NCI-H1105 treated with DMSO at 0.1 percent for 48 hours (cell line): ENCODE measurements at places on chromosomes 7 and 10.
A peak's percentile ranks its signal among the peaks of the same experiment; 100 is the strongest.

- no peak for DNase-seq
Measured at GRCh38 chr7:41702635-41703371, at the start of gene INHBA. INHBA (minus strand) TSS chr7:41703090; CDS start chr7:41700374, 2,716 bp downstream.

- no peak for DNase-seq
Measured at GRCh38 chr7:1597066-1597760, 27.4 kb upstream of the PSMG3 start.

DNA sequence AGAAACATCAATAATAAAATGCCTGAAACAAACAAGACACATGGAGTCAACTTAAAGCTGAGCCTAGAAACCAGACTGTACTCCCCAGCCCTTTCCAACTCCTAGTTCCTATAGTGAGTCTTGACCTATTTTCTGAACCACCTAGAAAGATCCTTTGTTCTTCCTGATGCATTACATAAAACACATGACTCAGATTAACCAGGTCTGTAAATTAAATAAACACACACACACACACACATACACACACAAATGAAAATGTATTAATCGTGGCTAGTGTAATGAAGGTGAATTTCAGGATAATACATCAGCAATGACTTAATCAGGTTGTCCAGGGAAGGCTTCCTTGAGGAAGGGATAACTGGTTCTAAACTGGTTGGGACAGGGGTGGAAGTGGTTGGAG is 104.7 kb downstream of the ST8SIA6 start:
- no peak for DNase-seq

- DNase-seq, result no peak
Measured at GRCh38 chr7:24442170-24442777, 131.0 kb upstream of the PALS2 start.

DNA sequence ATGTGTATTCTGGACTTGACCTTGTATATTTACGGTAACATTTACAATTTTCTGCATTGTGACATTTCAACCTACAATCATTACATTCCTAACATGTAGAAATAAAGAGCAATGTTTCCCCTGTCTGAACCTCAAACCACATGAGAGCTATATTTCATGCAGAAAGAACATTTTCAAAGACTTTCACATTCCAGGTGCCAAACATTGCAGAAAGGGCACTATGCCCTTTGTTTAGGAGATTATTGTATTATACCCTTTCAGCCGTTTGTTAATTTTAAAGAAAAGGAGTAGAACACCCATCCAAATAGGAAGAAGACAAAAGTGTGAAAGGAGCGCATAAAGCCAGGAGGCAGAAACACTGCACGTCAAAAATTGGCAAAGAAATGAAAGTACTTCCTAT is 260.4 kb downstream of the RELN start:
- DNase-seq, result no peak

GRCh38 chr7:4151926-4152549 is 530.1 kb upstream of the FOXK1 start:
- DNase-seq, result no peak

DNA sequence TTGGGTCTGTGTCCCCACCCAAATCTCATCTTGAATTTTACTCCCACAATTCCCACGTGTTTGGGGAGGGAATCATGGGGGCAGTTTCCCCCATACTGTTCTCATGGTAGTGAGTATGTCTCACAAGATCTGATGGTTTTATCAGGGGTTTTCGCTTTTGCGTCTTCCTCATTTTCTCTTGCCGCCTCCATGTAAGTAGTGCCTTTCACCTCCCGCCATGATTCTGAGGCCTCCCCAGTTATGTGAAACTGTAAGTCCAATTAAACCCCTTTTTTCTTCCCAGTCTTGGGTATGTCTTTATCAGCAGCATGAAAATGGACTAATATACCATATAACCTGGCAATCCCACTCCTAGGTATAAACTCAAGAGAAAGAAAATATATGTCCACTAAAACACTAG is 25.9 kb upstream of the SP4 start:
- no peak for DNase-seq

- DNase-seq, result no peak
Measured at GRCh38 chr10:2968401-2969058, 98.8 kb upstream of the PFKP start.

- peak; percentile 28 for DNase-seq
Measured at GRCh38 chr7:139602143-139602722, 78.7 kb downstream of the CLEC2L start.

- no peak for DNase-seq
Measured at GRCh38 chr10:69801434-69802315, at the start of gene COL13A1. COL13A1 (plus strand) TSS chr10:69801906; CDS start chr10:69802424, 518 bp downstream.

- no peak for DNase-seq
Measured at GRCh38 chr7:73461782-73462285, 28.3 kb downstream of the FZD9 start.

DNA sequence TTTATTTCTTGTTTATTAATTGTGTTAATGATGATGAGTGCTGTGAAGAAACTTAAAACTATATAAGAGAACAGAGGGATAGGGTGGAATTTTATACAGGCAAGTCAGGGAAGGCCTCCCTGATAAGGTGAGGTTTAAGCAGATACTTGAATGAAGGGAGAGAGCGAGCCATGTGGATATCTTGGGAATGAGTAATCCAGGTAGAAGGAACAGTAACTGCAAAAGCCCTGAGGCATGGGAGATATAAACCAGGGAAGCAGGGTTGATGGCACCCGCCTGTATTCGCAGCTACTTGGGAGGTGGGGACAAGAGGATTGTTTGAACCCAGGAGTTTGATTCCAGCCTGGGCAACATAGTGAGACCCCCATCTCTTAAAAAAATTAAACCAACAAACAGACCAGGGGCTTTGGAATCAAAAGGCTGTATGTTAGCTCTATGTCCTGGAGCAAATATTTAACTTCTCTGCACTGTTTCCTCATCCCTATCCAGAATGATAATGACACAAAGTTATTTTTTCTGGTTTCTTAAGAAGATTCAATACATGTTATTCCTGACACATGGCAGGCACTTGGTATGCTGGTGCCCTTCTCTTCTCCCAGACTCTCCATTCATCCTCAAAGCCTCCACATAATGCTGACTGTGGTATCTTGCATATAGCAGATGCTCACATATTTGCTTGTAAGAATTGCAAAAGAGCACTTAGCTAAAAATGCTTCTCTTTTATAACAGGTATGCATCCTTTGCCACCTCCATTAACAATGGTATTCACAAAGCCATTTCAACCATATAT is 169.3 kb downstream of the CHN2 start:
- DNase-seq, result no peak

DNA sequence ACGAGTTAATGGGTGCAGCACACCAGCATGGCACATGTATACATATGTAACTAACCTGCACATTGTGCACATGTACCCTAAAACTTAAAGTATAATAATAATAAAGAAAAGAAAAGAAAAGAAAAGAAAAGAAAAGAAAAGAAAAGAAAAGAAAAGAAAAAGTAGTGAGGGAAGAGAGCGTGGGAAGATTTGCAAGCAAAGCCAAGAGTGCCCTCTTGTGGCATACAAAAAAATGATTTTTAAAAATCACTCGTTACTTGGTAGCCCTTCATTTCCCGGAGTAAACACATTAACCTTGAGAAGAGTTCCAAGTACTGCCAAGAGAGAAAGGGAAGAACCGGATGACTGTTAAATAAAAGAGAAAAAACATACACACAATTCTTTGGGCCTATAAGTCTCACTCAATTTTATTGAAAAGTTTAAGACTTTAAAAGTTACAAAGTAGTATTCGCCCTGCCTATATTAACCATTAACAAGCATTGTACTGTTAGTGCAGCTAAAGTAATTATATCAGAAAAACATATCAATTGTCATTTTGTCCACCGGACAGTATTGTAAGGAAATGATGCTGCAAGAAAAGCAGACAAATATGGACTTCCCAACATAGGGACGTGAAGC is 6.2 kb upstream of the CH25H start:
- DNase-seq, result peak; percentile 15

DNA sequence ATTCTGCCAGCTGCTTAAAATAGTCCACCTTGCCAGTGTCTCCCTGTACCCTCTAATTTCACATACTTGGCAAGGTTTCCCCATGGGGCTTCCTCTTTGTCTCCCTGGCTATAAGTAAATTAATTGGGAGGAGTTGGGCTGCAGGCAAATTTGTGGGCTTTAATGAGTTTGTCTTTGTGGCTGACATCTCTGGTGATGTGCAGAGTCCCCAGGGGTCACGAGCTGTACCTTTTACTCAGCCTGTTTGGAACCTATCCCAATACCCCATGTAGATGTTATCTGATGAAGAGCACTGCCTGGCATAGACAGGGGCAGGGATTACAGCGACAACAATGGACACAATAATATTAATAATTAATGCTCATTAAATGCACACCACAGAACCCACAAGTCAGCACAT is 132.5 kb downstream of the SLIT1 start:
- peak; percentile 74 for DNase-seq

- DNase-seq, result no peak
Measured at GRCh38 chr7:19442016-19442785, 266.6 kb downstream of the POLR1F start.

DNA sequence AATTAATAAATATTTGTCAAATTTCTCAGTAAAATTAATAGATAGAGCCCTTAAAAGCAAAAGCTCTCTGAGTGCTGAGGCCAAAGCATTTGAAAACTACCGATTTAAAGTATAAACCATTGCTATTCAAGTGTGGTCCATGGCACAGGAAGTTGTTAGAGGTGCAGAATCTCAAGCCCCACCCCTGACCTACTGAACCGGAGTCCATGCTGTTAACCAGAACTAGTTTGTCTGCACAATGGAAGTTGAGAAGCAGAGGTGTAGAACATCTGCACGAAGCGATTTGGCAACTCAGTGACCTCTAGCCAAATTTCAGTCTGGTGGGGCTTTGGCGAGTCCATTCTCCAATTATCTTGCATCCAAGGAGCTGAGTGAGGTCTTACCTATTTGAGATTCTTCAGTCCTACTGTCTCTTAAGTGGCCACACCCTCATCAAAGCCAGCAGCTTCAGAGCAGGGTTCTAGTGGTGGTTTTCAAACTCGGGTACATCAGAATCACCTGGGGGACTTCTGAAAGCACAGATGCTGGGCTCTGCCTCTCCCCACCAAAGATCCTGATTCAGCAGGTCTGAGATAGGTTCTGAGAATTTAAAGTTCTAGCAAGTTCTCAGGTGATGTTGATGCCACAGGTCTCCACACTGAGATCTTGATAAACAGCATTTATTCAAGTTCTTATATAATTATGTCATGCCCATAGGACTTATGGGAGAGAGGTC is 96.8 kb upstream of the SAMD8 start:
- no peak for DNase-seq

GRCh38 chr7:159012353-159013069 is 132.2 kb downstream of the VIPR2 start:
- DNase-seq, result no peak

DNA sequence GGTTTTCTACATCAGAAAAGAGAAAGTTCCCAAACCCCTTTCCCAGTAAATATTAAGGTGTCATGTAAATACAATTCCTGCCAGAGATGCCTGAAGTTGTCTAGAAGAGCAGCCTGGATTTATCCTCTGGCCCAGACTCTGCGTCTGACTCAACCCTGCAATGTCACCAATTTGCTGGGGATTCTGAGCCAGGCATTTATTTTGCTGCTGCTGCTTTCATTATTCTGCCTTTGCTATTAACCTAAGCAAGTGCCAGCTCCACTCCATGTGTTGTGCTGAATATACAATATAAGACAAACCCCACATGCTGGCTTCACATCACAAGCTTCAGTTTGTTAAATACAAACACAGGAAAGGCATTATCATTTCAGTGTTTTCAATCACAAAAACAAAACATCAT is 59.1 kb downstream of the ELAPOR2 start:
- no peak for DNase-seq

- no peak for DNase-seq
Measured at GRCh38 chr7:42575171-42575570, 336.7 kb downstream of the C7orf25 start.
